SK-N-SH (cell line): ENCODE measurements at places on chromosomes 1 and 21.
A peak's percentile ranks its signal among the peaks of the same experiment; 100 is the strongest.

- no peak overlapping the region for H3K4me3 ChIP-seq
- no peaks in the 10 kb centered on the region for H3K27me3 ChIP-seq
- peak overlapping the region; percentile 51; the same call in 1 of the 2 replicates for H3K27ac ChIP-seq
- peaks cover 27% of the 10 kb centered on the region; the same call in 1 of the 2 replicates for H3K4me1 ChIP-seq
- H3K36me3 ChIP-seq, result no peaks in the 10 kb centered on the region
- no peak for DNase-seq
Observed at GRCh38 chr1:162371611-162372010, 5.0 kb downstream of the SPATA46 start.

- no peaks in the 10 kb centered on the region for H3K4me1 ChIP-seq
- no peak overlapping the region for H3K27ac ChIP-seq
- DNase-seq, result no peak
- H3K4me3 ChIP-seq, result no peak overlapping the region
- peaks cover 6% of the 10 kb centered on the region; the same call in 1 of the 2 replicates for H3K27me3 ChIP-seq
Observed at GRCh38 chr1:162446946-162447345, 35.0 kb upstream of the SH2D1B start.

GRCh38 chr21:42219606-42220137 lies 732 bp downstream of the ABCG1 start:
- DNase-seq, result peak; percentile 76
- peaks cover 11% of the 10 kb centered on the region; the same call in 1 of the 2 replicates for H3K27me3 ChIP-seq
- peaks cover 34% of the 10 kb centered on the region for H3K4me1 ChIP-seq
- H3K36me3 ChIP-seq, result no peaks in the 10 kb centered on the region

- H3K4me1 ChIP-seq, result peaks cover 3% of the 10 kb centered on the region; the same call in 1 of the 2 replicates
- no peak for DNase-seq
- no peaks in the 10 kb centered on the region for H3K27me3 ChIP-seq
- H3K27ac ChIP-seq, result no peak overlapping the region
- no peaks in the 10 kb centered on the region for H3K36me3 ChIP-seq
- no peak overlapping the region for H3K4me3 ChIP-seq
Observed at GRCh38 chr1:61506944-61507500, 217.9 kb downstream of the TM2D1 start.

DNA sequence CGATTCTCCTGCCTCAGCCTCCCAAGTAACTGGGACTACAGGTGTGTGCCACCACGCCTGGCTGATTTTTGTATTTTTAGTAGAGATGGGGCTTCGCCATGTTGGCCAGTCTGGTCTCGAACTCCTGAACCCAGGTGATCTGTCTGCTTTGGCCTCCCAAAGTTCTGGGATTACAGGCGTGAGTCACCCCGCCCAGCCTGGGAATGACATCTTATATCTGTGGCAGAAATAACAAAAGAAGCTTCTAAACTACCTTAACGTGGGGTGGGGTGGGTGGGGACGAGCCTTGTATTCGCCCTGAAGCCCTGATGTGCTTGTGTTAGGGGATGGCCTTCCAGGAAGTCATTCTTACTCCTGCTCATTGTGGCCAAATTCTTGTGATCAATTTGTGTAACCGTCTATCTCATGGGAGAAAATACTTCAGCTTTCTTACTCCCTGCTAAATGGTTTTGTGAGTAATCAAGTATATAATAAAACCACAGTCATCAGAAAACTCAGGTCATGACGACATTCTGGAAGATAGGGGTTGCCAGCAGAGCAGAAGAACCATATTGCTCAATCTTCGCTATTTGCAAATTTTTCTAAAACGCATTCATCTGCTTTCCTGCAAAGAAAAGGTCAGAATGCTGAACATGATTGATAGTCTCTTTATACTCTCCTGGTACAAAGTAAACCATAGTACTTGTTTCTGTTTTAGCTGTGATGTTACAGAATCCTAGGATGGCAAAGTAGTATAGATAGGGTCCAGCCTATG lies 63.2 kb downstream of the DIRAS3 start:
- H3K4me3 ChIP-seq, result no peak overlapping the region
- 0 out of 2 replicates have a peak overlapping the region, but pooled peaks have one; percentile 16 for H3K27ac ChIP-seq
- no peaks in the 10 kb centered on the region for H3K36me3 ChIP-seq
- no peaks in the 10 kb centered on the region for H3K27me3 ChIP-seq
- no peak for DNase-seq
- H3K4me1 ChIP-seq, result no peaks in the 10 kb centered on the region

DNA sequence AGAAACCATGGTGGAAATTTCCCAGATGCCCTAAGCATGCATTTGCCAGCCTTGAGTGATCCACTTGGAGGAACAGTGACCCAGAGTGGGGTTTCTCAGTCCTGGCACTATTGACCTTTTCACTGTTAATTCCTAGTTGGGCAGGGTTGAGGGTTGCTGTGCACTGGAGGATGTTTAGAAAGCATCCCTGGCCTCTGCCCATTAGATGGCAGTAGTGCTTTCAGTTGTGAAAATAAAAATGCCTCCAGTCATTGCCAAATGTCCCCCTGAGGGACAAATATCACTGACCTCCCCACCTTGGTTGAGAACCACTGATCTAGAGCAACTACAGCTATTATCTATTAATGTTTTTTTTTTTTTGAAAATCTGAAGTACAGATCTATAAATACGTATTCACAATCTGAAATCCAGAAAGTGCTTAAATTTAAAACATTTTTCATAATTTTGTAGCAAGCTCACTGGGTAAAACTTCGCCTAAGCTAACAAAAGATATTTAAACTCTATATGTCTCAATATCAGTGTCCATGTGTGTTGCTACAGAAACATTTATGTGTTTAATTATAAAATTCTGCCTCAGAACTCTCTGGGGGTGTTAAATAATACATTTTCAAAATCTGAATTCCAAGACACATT lies 27.3 kb downstream of the F3 start:
- DNase-seq, result peak; percentile 20
- H3K4me3 ChIP-seq, result no peak overlapping the region; the same call in 1 of the 2 replicates

GRCh38 chr1:84365225-84366221 lies 32.8 kb upstream of the DNASE2B start:
- no peaks in the 10 kb centered on the region for H3K36me3 ChIP-seq
- no peak for DNase-seq
- H3K4me3 ChIP-seq, result no peak overlapping the region
- H3K27ac ChIP-seq, result peak overlapping the region; percentile 86
- H3K4me1 ChIP-seq, result peaks cover 2% of the 10 kb centered on the region; the same call in 1 of the 2 replicates

- no peak overlapping the region for H3K4me3 ChIP-seq
- no peaks in the 10 kb centered on the region for H3K4me1 ChIP-seq
- no peak overlapping the region for H3K27ac ChIP-seq
Observed at GRCh38 chr1:5891736-5892135, 100.5 kb downstream of the NPHP4 start.

- H3K4me1 ChIP-seq, result no peaks in the 10 kb centered on the region
- H3K36me3 ChIP-seq, result peaks cover 5% of the 10 kb centered on the region; the same call in 1 of the 2 replicates
- no peak overlapping the region for H3K27ac ChIP-seq
- H3K4me3 ChIP-seq, result no peak overlapping the region
Observed at GRCh38 chr1:39522661-39523567, 31.5 kb downstream of the BMP8A start.

- DNase-seq, result no peak
- peak overlapping the region; percentile 82 for H3K27ac ChIP-seq
- H3K4me3 ChIP-seq, result no peak overlapping the region
- no peaks in the 10 kb centered on the region for H3K4me1 ChIP-seq
- no peaks in the 10 kb centered on the region for H3K27me3 ChIP-seq
Observed at GRCh38 chr21:23951251-23951650, 1656.0 kb downstream of the MRPL39 start.
